ENCODE measurements at places on chromosomes 1 and 21. TPM values are rescaled to one million over a fixed set of nuclear protein-coding genes. Genes with fewer than 3 reads are reported as not detected.
A peak's percentile ranks its signal among the peaks of the same experiment; 100 is the strongest.

DNA sequence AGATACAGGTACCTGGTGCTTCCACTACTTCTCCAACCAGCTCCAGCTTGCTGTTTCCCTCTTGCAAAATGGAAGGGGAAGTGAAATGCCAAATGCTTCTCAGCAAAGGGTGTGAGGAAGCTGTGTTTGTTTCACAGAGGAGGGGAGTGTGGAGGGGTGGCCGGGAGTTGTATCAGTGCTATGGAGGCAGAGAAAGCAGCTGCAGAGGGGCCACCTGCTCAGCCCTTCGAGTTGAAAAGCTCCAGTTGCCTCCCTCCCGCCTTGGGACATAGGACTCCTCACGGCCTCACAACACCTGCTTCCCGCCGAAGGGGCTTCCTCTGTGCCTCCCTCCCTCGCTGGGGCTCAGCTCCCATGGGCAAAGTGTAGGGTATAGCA is 12.1 kb upstream of the LINGO4 start:
- no peak for DNase-seq

GRCh38 chr1:29676496-29676895 is 440.2 kb downstream of the PTPRU start:
- DNase-seq, result peak; percentile 12

DNA sequence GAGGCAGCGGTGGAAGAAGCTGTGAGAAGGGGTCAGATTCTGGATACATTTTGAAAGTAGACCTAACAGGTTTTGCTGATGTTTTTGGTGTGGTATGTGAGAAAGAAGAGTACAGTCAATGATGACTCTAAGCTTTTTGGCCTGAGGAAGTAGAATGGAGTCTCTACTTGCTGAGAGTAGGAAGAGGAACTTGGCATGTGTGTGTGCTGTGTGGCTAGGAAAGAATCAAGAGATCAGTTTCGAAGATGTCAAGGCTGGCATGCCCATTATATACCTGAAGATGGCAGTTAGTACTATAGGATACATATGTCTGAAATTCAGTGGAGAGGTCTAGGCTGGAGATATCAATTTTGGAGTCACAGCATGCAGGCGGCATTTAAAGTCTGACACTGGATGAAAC is 64.4 kb downstream of the MAB21L3 start:
- no peak for DNase-seq

- no peak for DNase-seq
Observed at GRCh38 chr1:82485591-82486369, 685.0 kb downstream of the ADGRL2 start.

The NTMT2 gene
- total RNA-seq, result not detected

The LAD1 gene
- 0.43 TPM for total RNA-seq

DNA sequence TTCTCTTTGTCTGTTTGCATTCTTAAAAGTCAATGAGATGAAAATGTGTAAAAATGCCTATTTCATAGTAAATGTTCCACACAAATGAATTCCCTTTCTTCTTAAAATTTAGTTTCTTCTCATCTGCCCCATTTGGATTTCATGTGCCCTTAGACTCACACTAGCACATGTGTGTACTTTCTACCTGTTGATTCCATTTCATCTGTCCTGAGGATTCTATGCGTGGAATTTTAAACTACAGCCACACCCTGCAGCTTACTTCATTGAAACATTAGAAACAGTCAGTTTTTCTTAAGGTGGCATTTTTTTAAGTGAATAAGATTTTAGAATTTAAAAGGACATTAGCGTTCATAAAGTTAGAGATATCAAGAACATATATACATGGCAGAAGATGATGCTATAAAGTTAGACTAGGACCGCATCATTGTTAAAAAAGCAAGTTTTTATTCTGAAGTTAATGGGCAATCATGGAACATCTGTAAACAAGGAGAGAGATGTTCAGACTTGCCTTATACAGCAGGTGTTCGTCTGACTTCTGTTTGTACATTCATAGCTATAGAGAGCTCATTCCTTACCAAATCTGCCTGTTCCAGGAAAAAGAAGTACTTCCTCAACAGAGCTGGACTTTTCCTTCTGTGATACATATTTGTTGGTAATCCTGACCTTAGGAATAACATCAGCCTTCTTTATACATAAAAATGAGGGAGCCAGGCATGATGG is 3.9 kb upstream of the TUT4 start:
- no peak for DNase-seq

- no peak for DNase-seq
Observed at GRCh38 chr21:39307466-39307865, 6.0 kb downstream of the BRWD1 start.

DNA sequence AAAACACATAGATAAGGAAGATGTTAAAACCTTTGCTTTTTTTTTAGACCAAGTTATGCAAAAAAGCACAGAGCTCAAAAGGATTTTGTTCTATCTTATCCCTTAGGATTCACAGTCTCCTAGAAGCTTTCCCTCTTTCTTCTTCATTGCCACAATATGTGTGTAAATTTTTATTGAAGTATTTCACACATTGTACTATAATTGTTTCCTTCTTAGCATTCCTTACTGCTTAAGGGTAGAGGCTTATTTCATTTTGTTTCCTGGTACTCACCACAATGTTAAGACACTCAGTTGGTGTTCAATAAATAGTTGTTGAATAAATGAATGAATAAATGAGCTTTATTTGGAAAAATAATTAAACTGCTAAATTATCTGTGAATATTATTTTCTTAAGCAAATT is 29.9 kb upstream of the SLC19A2 start:
- no peak for DNase-seq

- peak; percentile 52 for DNase-seq
Observed at GRCh38 chr1:27136998-27137542, 17.9 kb downstream of the SLC9A1 start.

The HTR6 gene
- not detected for total RNA-seq

DNA sequence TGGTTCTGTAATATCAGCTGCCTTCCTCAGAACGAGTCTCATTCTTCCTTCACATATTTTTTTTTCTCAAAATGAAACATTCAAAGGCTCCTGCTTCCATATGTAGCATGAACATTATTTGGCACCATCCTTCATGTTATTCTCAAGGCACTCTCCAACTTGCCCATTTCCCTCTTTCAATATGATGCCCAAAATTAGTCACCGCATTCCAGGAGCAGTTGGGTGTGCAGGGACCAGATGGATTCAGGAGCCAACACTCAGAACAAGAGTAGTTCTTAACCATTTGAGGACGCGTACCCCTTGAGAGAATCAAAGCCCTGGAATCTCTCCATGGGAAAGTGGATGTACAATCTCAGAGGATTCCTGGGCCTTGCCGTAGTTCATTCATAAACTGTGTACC is 50.3 kb downstream of the KCNK1 start:
- DNase-seq, result no peak

DNA sequence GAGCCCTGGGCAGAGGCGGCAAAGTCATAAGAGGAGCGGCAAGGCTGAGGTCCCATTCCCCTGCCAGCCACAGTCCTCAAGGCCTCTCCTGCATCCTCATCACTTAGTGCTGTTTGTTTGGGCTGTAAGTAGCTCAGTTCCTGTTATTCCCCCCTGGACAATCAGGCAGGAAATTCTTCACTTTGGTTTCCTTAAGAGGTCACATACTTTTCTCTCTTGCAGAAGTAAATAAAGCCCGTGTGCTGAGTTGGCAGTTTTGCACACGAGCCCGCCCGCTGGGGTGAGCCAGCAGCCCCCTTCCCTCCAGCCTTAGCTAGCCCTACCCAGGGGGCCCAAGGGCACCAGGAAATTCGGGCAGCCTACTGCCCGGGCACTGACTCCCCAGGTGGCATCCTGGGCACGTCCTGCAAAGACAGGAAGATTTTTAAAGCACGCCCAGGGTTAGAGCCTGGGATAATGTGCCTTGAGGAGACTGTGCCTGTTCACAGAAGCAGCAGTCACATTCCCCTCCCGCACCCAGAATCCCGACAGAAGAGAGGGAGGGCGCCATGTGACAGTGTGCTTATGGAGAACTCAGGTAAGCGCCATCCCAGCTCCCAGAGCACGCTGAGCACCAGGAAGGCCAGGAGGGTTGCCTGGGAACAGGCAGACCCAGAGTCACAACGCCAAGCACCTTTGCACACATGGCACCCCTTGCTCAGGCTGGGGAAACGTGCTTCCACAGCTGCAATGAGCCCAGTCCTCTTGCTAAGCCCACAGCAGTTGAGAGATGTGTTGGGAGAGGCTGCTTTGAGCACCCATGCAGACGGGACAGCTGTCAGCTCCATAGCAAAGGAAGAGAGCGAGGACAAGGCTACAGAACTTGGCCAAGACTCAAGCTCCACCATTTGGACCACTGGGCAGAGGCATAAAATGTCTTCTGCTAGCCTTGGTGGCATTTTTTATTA is 144.5 kb upstream of the TMEM51 start:
- no peak for DNase-seq

- DNase-seq, result no peak
Observed at GRCh38 chr1:229461032-229461668, 27.3 kb upstream of the ACTA1 start.

DNA sequence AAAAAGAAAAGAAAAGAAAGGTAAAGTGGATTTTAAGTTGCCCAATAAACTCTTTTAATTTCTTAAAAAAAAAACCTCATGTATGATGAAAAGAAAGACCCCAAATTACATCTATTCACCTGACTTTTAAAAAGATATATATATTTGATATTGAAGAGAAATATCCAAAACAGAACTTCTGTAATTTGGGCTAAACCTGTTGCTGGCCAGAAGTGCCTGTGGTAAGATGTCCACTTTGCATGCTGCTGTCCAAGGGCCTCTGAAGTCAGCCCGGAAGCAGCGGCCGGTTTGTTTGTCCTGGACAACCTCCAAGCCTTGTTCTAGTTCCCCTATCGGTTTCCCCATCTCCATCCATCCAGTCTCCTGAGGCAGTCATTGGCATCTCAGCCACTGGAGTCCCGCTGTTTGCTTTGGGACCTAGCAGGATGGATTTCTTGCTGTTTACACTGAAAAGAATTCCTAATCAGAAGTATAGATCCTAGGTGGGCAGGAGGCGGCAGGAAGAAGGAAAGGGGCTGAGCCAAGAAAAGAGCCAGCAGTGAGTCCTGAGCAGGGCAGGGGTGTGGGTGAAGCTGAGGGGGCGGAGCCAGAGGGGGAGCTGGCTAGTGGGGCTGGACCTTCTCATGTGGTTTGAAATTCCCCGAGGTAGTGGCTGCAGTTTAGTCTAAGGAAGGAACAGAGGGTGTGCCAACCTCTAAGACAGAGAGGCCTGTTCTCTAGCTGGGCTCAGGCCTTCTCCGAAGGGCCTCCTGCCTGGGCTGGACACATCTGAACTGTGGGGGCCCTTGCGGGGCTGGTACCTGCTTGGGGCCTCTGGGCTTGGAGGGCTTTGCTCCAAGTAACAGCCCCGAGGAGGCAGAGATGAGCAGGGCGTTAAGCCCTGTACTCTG is 3.3 kb downstream of the NCMAP start:
- DNase-seq, result no peak

The PPM1J gene
- 10.0 TPM for total RNA-seq

The CFHR2 gene
- not detected for total RNA-seq

The B3GALNT2 gene
- total RNA-seq, result 54.2 TPM

DNA sequence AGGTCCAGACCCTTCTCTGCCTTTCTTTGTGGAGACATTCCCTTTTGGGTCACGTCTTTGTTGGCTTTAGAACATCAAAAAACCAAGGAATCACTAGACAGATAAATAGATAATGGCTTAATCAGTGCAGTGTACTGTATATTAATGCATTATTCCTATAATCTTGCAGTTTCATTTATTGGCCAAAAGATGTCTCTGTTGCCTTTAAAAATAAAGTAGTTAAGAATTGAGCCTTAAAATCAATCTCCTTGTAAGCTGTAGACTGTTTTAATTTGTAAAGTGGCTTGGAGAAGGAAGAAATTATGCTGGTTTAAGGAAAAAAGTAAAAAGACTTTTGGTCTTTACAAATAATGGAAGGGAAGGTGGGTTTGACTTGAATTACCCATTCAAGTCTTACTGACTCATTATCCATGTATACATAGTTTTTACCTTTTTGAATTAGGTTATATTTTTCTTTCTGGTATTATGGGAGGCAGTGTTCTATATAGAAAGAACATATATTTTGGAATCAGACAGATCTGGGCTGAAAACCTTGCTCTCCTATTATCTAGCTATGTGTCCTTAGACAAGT is 84.6 kb downstream of the VPS13D start:
- no peak for DNase-seq

GRCh38 chr1:234727018-234727940 is 117.3 kb upstream of the IRF2BP2 start:
- DNase-seq, result no peak

DNA sequence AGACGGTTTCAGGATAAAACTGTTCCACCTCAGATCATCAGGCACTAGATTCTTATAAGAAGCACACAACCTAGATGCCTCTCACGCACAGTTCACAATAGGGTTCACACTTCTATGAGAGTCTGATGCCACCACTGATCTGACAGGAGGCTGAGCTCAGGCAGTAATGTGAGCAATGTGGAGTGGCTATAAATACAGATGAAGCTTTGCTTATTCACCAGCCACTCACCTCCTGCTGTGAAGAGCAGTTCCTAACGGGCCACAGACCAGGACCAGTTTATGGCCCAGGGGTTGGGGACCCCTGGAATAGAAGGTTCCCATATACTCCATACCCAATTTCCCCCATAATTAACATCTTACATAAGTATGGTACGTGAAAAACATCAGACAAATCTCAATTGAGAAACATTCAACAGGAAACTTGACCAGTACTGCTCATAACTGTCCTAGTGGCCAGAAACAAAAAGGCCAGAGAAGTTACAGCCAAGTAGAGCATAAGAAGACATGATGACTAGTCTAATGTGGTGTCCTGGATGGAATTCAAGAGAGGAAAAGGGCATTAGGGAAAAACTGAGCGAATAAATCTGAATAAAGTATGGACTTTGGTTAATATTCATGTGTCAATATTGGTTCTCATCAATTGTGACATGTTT is 24.7 kb upstream of the IGSF5 start:
- DNase-seq, result no peak

The VTCN1 gene
- total RNA-seq, result not detected

GRCh38 chr21:38376693-38377092 is 119.9 kb downstream of the KCNJ15 start:
- no peak for DNase-seq

The MEGF6 gene
- 194 TPM for total RNA-seq

DNA sequence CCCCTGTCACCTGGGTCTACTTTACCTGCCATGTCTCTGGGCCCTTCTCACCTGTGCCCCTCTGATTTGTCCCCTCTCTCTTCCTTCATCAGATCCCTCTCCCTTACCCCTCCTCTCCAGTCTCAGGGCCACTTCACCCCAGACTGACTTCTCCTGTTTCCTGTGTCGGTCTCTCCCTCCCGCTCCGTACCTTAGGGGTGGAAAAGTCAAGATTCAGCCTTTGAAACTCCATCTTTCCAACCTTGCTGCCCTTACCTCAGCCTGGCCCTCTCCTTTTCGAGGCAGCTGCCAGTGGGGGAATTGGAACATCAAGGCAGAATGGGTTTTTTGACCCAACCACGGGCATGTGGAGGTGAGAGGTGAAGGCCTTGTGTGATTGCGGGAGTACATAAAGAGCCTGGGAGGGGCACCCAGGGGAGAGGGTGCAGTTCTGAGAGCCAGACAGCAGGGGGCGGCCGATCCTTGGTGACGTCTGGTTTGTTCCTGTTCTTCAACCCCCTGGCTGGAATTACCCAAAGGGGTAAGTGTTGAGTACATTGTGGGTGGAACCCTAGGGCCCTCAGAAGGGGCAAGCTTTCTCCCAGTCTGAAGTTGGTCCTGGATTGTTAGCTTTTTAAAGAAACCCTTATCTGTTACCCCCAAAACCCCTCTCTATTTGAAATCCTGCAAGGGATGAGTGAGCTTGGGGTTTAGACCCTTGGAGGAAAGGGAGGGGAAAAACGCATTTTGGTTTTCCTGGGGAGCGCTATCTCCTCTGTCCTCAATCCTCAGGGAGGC is 12.3 kb upstream of the DMBX1 start:
- DNase-seq, result peak; percentile 80

The PPP2R5A gene
- 64.7 TPM for total RNA-seq
